ENCODE measurements at places on chromosomes 5 and 9. TPM values are rescaled to one million over a fixed set of nuclear protein-coding genes. Genes with fewer than 3 reads are reported as not detected.
A peak's percentile ranks its signal among the peaks of the same experiment; 100 is the strongest.

DNA sequence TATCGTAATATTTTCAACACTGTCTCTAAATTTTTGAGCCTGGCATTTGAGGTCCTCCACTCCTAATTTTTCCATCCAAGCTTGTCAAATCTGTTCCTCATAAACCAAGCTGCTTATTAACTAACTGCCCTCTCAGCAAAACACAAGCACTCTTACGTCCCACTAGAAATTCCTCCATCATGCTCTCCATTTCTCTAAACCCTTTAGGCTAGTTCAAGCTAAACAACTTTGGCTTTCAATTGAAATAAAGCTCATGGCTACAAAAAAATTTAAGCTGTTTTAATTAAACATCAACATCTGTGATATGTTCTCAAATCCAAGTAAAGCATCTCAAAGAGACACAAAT, 45.7 kb downstream of the RNF145 start:
- no peak for DNase-seq

- DNase-seq, result no peak
Observed at GRCh38 chr9:109538346-109538745, 40.2 kb upstream of the PTPN3 start.

- no peak for DNase-seq
Observed at GRCh38 chr9:38073882-38074281, 4.9 kb upstream of the SHB start.

DNA sequence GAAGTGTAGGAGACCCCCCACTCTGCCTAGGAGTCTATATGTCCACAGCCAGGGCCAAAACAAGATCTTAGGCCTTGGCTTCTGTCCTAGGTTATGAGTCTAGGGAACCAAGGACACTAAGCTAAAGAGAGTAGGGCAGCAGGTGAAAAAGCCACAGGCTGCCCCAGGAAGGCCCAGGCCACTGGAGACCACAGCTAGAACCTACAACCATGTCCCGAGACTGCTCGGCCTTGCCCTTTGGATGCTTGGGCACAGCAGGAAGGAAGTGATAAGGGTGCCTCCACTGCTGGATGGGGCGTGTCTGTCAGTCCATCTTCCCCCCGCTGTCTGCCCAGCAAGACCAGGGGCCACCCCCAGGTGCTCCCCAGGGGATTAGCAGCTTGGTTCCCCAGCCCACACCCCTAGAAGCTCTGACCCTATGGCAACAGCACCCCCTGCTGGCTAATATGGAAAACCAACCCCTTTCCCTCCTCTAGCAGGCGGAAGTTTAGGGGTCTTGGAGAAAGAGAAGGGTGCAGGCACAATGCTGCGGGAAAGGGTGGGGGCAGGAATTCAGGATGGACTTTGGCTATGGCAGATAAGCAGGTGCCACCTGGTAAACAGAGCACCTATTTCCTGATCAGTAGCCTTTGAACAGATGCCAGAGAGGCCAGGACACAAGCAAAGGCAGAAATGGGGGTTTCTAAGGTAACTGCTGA, 10.5 kb upstream of the IRF1 start:
- peak; percentile 85 for DNase-seq

DNA sequence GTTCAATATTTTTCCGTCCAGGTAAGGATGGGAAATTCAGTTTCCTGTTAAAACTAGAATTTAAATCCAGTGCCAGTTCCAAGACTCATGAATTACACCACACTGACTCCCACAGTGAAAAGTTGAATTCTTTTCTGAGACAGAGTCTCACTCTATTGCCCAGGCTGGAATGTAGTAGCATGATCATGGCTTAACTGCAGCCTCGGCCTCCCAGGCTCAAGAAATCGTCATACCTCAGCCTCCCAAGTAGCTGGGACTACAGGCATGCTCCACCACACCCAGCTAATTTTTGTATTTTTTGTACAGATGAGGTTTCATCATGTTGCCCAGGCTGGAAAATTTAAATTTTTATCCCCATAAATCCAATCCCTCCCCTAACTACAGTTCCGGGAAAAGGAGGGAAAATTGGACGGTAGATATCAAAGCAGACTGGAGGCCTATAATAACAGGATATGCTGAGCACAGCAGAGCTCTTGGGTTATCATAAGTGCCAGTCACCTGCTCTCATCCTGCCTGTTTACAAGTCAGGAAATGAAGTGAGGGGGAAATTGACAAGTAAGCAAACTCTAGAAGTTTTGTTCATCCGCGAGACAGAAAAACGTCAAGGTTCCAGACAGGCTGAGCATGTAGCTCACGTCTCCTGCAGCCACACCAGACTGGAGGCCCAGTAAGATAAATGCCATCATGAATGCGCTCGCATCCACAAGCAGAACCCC, 105.7 kb downstream of the UGCG start:
- DNase-seq, result peak; percentile 29

- DNase-seq, result peak; percentile 51
Observed at GRCh38 chr9:36924071-36924470, 110.0 kb downstream of the PAX5 start.

DNA sequence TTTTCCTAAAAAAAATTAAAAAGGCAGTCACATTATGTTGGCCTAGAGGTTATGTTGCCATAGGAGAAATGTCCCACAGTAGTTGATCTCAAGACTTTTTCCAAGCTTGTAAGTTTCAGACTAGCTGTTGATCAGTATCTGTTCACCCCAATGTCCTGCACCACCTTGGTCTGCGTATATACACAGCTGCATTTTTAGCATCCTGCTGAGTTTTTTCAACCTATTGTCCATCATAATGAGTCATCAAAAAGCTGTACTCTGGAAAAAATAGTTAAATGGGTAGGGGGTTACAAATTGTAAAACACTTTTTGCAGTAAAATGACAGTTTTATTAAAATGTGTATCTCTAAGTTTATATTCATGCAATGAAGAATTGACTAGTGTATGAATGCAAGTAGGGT, 53.2 kb upstream of the TMEM171 start:
- DNase-seq, result no peak

DND1 gene
- 3.0 TPM for total RNA-seq

BICD2 gene
- 13.3 TPM for total RNA-seq

GHR gene
- not detected for total RNA-seq

ACER2 gene
- 1.6 TPM for total RNA-seq

All from activated CD4-positive, alpha-beta T cell treated with anti-CD3 and anti-CD28 coated beads for 36 hours (primary cell).